ENCODE measurements at places on chromosomes 5 and 9.

GRCh38 chr5:128144491-128144890, 60.9 kb downstream of the SLC12A2 start:
- no peak for DNase-seq

DNA sequence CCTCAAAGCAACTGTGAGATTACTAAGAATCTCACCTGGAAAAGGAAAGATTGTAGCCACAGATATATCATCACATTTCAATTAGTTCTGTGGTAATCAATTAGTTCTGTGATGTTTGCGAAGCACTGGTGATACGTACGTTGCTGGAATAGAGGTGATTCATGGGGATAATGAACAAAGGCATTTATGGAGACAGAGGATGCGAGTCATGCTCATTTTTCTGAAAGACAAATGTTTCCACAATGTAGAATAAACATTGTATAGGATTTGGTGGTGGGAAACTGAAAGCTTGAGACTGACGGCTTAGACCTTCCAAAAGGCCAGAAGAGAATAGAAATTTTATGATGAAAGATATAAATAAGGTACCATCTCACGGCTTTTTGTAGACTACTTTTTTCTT, 507.3 kb upstream of the TYRP1 start:
- peak; percentile 27 for DNase-seq

- no peak for DNase-seq
Observed at GRCh38 chr5:176553260-176554085, 4.3 kb downstream of the CDHR2 start.

DNA sequence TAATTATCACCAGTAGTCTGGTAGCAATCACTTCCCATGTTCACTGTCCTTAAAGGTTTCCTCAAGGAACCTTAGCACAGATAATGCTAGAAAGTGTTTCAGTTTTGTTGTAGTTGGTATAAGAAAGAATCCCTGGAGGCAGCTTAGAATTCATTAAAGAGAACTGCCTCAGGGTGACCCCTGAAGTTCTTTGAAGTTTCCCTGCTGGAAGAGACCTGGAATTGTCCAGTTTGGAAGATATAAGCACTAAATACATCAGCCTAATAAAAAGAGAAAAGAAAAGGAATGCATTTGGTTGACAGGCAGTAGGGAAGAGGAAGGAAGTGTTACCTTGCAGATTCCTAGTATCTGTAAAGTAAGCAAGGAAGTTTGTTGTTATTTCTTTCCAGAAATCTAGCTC, 999.6 kb upstream of the DMAC1 start:
- no peak for DNase-seq

DNA sequence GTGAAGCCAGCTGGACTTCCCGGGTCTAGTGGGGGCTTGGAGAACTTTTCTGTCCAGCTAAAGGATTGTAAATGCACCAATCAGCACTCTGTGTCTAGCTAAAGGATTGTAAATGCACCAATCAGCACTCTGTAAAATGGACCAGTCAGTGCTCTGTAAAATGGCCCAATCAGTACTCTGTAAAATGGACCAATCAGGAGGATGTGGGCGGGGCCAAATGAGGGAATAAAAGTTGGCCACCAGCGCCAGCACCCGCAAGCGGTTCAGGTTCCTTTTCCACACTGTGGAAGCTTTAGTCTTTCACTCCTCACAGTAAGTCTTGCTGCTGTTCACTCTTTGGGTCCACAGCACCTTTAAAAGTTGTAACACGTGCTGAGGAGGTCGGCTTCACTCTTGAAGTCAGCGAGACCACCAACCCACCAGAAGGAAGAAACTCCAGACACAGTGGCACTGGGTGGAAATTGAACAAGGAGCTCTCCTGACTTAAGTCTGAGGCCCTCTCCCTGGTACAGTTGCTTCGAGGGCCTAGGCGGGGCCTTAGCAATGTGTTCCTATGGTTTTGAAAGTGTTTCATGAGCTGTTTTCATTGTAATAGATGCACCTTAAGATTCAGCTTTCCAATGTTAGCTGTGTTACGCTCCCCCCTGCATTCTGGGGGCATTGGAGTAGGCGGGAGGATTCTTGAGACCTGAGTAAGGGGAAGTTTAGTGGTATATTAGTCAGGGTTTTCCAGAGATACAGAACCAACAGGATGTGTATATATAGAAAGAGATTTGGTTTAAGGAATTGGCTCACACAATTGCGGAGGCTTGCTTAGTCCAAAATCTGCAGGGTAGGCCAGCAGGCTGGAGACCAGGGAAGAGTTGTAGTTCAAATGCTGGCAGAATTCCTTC, 21.5 kb upstream of the MYO10 start:
- DNase-seq = peak; percentile 91

DNA sequence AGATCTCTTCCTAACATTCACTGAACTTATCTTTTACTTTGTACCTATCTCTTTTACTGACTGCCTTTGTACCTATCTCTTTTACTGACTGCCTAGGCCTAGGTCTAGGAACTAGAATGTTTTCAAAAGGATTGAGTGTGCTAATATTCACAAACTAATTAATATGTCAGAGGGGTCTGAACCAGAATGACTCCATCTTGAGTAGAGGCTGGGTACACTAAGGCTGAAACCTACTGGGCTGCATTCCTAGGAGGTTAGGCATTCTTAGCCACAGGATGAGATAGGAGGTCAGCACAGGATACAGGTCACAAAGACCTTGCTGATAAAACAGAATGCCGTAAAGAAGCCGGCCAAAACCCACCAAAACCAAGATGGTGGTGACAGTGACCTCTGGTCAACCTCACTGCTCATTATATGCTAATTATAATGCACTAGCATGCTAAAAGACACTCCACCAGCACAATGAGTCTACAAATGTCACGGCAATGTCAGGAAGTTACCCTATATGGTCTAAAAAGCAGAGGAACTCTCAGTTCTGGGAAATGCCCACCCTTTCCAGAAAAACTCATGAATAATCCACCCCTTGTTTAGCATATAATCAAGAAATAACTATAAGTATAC, 2.5 kb upstream of the RHOBTB3 start:
- peak; percentile 50 for DNase-seq

GRCh38 chr9:91066042-91066415, 264.4 kb downstream of the SYK start:
- no peak for DNase-seq

GRCh38 chr5:78419396-78419795, 59.0 kb downstream of the SCAMP1 start:
- DNase-seq = no peak

DNA sequence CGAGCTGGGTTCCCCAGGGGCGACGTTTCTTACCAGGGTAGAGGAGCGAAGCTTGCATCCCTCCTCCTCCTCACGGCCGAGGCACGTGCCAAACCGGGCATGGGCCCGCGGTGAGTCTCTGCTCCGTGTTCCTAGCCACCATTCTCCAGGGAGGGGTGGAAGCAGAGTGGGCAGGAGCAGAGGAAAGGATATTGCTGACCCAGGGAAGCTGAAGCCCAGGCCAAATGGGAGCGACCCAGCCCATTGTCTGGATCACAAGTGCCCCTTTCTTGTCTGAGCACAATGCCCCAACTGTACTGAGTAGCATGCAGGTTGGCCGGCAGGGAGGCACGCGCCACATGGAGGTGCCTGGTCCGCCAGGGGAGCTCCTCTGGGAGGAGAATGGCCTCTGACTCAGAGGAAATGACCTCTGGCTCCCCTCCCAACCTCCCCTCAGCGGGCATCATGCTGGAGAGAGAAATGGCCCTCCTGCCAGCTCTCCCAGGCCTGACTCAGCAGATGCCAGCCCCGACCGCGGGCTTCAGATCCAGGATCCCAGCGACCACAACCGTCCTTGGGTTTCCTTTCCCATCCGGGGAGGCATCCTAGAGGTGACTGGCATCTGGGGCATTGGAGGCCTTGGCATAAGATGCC, 1.1 kb downstream of the PRR7 start:
- peak; percentile 96 for DNase-seq

DNA sequence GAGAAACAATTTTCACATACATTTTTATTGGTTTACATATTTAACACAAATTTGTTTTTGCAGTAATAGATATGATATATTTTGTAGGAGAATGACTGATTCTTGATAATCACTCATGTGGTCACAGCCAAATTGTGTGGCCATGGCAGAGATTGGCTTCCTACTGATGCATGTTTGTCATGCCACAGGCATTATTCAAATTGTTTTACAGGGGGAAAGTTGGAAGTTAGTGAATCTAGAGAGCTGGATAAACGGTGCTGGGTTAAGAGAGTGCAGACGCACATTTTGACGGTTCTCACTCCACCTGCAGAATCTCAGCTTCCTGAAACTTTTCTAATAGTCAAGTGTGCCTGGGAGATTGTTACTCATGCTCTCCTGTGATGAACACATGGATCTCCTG, 91.1 kb upstream of the FBN2 start:
- DNase-seq = no peak

GRCh38 chr5:93062548-93062947, 518.5 kb downstream of the NR2F1-AS1 start:
- peak; percentile 5 for DNase-seq

GRCh38 chr9:99796231-99796630, 25.5 kb upstream of the NR4A3 start:
- no peak for DNase-seq

DNA sequence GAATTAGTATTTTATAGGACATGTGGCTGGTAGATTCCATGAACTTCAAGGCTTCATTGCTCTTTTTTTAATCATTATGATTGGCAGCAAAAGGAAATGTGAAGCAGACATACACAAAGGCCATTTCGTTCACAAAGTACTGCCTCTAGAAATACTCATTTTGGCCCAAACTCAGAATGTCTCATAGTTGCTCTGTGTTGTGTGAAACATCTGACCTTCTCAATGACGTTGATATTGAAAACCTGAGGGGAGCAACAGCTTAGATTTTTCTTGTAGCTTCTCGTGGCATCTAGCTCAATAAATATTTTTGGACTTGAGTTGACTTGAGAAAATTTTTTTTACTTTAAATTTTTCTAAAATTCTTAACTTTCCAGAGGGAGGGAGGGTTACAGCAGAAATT, 12.4 kb downstream of the KCNV2 start:
- no peak for DNase-seq

GRCh38 chr9:27395484-27395921, 98.6 kb upstream of the EQTN start:
- DNase-seq = no peak

- no peak for DNase-seq
Observed at GRCh38 chr5:68028131-68028727, 187.3 kb upstream of the PIK3R1 start.

GRCh38 chr9:124216474-124217176, 41.1 kb upstream of the NEK6 start:
- no peak for DNase-seq

DNA sequence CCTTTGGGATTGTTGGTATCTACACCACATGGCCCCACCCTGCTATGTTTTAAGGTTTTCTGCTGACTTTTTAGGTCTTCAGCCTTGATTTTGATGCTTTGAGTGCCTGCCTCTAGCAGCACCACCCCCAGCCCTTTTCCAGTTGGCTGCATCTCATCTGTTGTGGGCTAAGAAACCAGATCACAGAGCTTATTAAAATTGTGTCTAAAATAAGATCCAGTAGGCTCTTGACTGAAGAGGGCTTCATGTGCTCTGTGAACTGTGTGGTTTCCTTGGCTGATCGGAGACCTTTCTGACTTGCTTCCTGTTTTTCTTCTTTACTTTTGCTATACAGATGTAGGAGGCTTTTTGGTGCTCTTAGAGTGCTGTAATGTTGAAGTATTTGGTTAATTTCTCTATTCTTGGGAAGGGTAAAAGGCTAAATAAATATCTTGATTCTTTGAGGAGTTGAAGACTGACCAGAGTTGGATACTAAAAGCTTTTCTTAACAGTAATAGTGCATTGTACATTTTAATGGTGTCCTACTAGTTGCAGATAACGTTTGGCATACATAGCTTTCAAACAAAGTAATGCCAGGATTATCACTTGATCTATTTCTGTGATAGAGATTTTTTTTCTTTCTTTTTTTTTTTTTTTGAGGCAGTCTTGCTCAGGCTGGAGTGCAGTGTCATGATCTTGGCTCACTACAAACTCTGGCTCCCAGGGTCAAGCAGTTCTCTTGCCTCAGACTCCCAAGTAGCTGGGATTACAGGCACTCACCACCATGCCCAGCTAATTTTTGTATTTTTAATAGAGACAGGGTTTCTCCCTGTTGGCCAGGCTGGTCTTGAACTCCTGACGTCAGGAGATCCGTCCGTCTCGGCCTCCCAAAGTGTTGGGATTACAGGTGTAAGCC, 4.5 kb downstream of the UBE2D2 start:
- no peak for DNase-seq

GRCh38 chr5:6550628-6551027, 82.2 kb downstream of the NSUN2 start:
- DNase-seq = no peak

- no peak for DNase-seq
Observed at GRCh38 chr5:9495121-9495520, 50.8 kb downstream of the SEMA5A start.

- no peak for DNase-seq
Observed at GRCh38 chr5:20369518-20369885, 381.5 kb upstream of the CDH18 start.

DNA sequence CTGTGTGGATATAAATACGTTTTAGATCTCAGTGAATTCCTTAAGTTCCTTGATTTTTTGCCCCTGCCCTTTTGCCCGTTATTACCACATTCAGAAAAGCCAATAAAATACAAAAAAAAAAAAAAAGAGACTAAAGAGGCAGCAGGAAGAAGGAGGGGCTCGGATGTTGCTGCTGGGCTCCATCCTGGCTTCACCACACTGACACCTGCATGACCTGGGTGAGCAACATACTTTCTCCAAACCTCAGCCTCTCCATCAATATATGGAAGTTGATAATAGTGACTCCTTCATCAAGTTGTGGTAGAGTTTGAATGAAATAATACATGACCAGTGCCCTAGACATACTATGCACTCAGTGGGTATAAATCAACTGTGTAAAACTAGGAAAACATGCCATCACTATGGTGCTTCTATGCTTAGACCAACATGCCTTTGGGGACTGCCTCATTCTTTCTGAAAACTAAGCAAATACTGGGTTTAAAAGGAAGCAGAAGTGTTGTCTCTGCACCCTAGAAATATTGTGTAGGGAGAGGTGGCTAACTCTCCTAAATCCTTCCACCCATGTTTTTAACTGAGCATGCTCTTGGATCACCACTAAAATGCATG, 243.0 kb downstream of the PIK3R1 start:
- DNase-seq = no peak
